ENCODE measurements at places on chromosomes 4 and X.

DNA sequence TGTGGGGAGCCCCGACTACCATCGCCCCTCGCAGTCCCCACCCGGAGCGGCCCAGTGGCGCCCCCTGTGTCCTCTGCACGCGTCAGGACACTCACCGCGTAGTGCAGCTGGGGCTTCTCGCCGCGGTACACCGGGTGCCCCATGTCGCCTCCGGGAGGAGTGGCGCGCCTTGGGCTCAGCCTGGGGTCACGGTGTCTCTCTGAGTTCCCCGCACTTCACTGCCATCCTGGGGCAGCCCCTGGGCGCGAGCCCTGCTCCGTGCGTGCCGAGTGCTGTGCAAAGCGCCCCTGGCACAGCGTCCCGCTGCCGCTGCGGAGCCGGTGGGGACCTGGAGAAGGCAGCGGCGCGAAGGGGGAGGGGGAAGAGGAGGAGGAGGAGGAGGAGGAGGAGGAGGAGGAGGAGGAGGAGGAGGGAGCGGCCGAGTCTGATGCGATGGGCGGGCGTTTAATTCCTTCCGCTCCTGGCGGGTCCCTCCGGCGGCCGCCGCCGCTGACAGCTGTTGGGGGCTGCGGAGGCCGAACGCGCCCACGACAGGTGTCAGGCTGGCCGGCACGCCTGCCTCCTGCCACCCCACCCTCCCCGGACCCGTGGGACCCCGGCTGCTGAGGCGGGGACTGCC, 134.3 kb downstream of the AMELX start:
- DNase-seq, result peak; percentile 74
- peak overlapping the region; percentile 15 for H3K27ac ChIP-seq
- H3K27me3 ChIP-seq, result no peaks in the 10 kb centered on the region
- H3K4me3 ChIP-seq, result peak overlapping the region; percentile 50
- no peaks in the 10 kb centered on the region for H3K36me3 ChIP-seq
- no peaks in the 10 kb centered on the region for H3K4me1 ChIP-seq

- peaks cover 5% of the 10 kb centered on the region for H3K4me1 ChIP-seq
- H3K36me3 ChIP-seq, result no peaks in the 10 kb centered on the region
- no peak overlapping the region for H3K27ac ChIP-seq
- DNase-seq, result no peak
- H3K27me3 ChIP-seq, result no peaks in the 10 kb centered on the region
Measured at GRCh38 chr4:13399257-13399656, 84.9 kb downstream of the RAB28 start.

DNA sequence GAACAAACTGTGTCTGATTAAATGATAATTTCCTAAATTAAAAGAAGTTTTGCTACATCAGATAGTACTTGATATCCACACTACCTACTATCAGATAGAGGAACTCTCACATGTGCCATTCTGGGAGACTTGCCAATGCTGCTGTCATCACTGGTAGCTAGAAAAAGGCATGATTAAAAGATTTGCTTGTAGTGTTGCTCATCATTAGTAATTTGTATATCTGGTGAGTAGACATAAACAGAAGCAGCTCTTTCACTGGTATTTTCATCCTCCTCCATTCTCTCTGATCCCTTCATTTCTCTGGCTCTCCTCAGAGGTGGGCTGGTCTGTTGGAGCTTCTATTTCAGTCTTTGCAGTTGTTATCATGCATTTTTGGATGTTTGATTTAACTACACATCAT, 56.0 kb downstream of the SPRY1 start:
- no peak overlapping the region for H3K4me3 ChIP-seq
- H3K27ac ChIP-seq, result no peak overlapping the region
- no peak for DNase-seq
- H3K27me3 ChIP-seq, result no peaks in the 10 kb centered on the region

DNA sequence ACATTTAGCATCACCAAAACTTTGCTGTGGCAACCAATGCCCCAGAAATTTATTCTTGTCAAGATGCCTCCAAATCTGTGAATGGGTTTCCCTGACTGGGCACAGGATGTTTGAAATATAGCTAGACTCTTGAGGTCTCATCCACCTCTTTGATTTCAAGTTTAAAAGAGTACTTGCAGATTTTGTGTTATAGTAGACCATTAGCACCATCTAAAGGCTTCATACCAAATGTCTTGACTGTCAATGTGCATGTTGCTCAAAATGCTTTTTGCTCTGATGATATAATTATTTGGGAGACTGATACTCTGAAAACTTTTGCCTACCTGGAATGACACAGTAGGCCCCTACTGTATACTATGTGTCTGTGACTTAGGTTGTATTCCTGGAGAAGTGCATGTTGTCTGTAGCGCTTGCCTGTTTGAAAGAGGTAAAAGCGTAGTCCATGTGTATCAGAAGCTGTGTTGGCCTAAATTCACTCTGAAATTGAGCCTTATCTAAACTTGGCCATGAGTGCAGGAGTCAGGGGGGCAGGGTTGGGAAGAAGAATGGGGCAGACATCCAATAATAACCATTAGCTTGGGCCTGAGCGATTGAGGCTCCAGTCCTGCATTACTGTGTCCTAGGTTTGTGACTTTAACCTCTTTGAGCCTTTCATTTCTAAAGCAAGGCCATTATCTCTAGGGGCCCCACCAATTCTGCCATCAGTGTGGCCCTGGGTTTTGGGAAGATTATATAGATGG, 33.8 kb downstream of the NDP start:
- no peaks in the 10 kb centered on the region for H3K36me3 ChIP-seq
- no peaks in the 10 kb centered on the region for H3K4me1 ChIP-seq
- no peak overlapping the region for H3K4me3 ChIP-seq
- no peak overlapping the region for H3K27ac ChIP-seq
- H3K27me3 ChIP-seq, result no peaks in the 10 kb centered on the region
- no peak for DNase-seq

DNA sequence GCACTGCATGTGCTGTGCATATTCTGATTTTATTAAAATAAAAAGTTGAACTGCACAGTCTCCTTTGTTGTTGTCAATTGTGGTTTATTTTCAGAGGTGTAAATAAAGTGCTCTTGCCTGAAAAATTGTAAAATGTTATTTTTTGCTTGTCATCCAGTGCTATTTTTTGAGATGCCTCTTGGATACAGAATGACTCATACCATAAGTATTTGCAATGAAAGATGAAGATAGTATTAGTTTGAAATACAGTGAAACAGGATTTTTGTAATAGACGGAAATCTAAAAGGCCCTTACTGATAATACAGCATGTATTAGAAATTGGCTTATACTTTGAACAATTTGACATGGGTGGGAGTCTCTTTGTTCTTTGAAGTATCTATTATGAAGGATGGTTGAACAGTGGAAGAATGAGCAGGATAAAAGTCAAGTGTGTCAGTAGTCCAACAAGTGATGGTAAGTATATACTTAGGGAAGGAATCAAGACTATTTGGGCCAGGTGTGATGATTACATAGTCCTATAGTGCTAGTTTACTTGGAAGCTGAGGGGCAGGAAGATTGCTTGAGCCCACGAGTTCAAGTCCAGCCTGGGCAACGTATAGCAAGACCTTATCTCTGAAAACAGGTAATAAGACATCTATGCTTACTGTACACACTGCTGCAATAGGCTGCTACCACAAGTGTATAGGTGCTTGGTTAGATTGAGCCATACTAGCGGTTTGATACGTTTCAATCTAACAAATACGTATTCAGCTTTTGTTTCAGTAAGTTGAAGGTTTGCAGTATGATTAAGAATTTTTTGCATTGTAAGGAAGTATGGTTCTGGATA, 16.4 kb downstream of the DDX3X start:
- H3K27ac ChIP-seq, result no peak overlapping the region
- no peak overlapping the region for H3K4me3 ChIP-seq
- peaks cover 42% of the 10 kb centered on the region for H3K36me3 ChIP-seq
- no peaks in the 10 kb centered on the region for H3K27me3 ChIP-seq

DNA sequence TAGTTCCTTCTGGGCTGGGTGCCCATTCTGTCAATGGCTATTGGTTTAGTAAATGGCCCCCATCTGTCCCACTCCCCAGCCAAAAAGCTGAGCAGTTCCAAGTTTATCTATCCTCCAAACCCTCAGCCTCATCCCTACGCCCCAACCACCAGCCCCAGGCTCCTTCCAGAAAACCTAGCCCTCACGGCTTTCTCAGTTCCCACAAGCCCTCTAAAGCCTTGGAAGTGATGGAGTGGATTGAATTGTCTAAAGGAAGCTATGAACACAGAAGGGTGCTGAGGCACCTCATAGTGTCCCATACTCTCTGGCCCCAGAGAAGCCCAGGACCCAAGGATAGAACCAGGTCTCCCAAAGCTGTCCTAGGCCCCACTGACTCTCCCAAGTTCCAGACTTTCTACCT, 75.6 kb upstream of the EFNB1 start:
- no peak overlapping the region for H3K27ac ChIP-seq
- DNase-seq, result no peak
- H3K36me3 ChIP-seq, result no peaks in the 10 kb centered on the region
- no peak overlapping the region for H3K4me3 ChIP-seq
- no peaks in the 10 kb centered on the region for H3K27me3 ChIP-seq
- H3K4me1 ChIP-seq, result no peaks in the 10 kb centered on the region

DNA sequence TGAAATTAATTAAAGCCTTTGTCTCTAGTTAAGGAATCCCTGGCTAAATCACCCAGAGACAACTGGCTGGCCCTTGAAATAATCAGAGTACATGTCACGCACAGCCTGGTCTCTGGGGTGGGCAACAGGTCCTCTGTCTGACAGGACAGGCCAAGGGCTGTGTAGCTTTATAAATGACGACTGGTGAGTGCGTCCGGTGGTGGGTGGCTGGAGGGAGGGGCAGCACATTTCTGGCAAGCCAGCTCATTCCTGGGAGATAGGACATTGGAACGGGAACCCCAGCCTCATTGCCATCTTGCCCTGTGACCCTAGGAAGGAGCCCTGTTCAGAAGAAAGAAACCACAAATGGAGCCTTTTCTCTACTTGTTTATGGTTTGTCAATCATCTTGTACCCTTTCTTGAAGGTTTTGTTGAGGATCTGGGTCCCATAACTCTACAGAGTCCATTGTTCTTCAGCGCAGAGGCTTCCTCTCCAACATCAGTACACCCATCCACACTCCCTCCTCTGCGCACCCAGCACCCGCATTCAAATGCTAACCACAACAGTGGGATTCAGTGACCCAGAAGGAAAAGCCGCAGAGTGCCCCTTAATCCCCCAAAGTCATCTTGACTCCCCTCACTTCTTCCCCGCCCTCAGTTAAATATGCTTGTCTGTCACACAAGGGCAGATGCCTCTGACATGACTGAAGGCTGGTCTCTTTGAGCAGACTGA, 368.1 kb downstream of the UNC5C start:
- no peak for DNase-seq
- no peaks in the 10 kb centered on the region for H3K4me1 ChIP-seq
- H3K36me3 ChIP-seq, result no peaks in the 10 kb centered on the region
- no peak overlapping the region for H3K4me3 ChIP-seq
- H3K27ac ChIP-seq, result no peak overlapping the region

GRCh38 chr4:14452001-14452400, 550.3 kb upstream of the CPEB2 start:
- no peak for DNase-seq
- H3K27me3 ChIP-seq, result no peaks in the 10 kb centered on the region
- H3K27ac ChIP-seq, result no peak overlapping the region
- H3K4me3 ChIP-seq, result no peak overlapping the region
- H3K4me1 ChIP-seq, result no peaks in the 10 kb centered on the region
- H3K36me3 ChIP-seq, result no peaks in the 10 kb centered on the region

DNA sequence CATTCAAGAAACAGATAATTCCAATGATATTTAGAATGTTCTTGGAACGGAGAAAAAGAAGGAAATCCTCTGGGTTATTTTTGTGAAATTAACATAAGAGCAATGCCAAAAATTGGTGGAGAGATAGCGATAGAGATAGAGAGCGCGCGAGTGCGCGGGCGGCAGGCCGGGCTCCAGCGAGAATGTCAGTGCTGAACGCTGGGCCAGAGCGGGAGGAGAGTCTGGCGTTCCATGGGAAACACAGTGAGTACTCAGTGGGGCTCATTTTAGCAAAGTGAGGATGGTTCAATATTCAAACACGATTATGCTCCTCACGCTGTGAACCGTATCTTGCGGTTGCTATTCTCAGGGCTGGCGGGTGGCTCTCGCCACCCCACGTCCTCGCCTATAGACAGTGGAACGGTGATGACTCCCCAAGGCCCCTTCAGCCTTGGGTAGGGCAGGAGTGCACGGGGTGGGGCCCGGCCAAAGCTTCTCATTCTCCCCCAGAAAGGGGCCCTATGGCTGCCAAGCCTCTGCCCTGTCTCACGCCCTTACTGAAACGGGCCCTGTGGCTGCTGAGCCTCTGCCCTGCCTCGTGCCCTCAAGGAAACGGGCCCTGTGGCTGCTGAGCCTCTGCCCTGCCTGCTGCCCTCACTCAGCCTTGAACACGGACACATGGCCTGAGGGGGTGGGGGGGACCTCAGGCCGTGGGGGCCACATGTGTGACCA, 16.9 kb downstream of the CPLX1 start:
- no peak overlapping the region for H3K4me3 ChIP-seq
- H3K36me3 ChIP-seq, result no peaks in the 10 kb centered on the region
- peaks cover 4% of the 10 kb centered on the region for H3K4me1 ChIP-seq
- peak; percentile 46 for DNase-seq
- no peak overlapping the region for H3K27ac ChIP-seq
- H3K27me3 ChIP-seq, result peaks cover 36% of the 10 kb centered on the region

- no peak for DNase-seq
- H3K27me3 ChIP-seq, result no peaks in the 10 kb centered on the region
- H3K4me1 ChIP-seq, result no peaks in the 10 kb centered on the region
- no peaks in the 10 kb centered on the region for H3K36me3 ChIP-seq
- no peak within 1 kb of the TSS for H3K4me3 ChIP-seq
- H3K27ac ChIP-seq, result no peak within 1 kb of the TSS
Measured at GRCh38 chr4:165053645-165054044, at the start of gene TRIM75. Gene TRIM75 (plus strand): TSS chr4:165053866. CDS start chr4:165059148, 5,282 bp downstream.

- no peak overlapping the region for H3K4me3 ChIP-seq
- H3K36me3 ChIP-seq, result peaks cover 15% of the 10 kb centered on the region
- no peaks in the 10 kb centered on the region for H3K4me1 ChIP-seq
- H3K27ac ChIP-seq, result no peak overlapping the region
Measured at GRCh38 chr4:1928356-1929239, 57.4 kb downstream of the NSD2 start.

DNA sequence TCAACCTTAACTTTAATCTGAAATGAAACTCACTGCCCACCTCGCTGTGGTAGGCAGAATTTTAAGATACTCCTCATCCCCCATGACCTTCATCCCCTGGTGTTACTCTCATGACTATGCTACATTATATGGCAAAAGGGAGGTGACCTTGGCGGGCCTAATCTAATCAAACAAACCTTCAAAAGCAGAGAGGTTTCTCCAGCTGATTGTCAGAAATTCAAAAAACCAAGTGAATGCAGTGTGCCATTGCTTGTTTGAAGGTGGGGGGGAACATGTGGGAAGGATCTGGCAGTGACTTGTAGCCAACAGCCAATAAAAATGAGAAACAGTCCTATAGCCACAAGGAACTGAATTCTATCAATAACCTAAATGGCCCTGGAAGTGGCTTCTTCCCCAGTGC, 48.5 kb downstream of the KLHL8 start:
- H3K4me3 ChIP-seq, result no peak overlapping the region
- no peaks in the 10 kb centered on the region for H3K4me1 ChIP-seq
- H3K27me3 ChIP-seq, result no peaks in the 10 kb centered on the region
- no peak overlapping the region for H3K27ac ChIP-seq

DNA sequence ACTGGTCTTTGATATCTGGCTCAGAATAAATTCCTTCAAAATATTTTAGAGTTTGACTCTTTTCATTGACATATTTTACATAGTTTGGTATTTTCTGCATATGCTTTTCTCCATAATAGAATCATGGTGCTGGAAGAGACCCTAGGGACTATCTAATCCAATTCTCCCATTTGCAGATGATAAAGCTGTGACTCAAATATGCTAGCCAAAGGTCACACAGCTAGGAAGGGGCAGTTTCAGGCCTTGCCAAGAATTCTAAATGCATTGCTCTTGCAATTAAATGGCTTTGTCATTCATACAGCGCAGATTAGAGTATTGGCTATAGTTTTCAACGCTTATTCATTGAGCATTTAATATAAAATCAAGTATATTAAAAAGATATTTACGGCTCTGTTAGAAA, 374.1 kb upstream of the RASGEF1B start:
- H3K36me3 ChIP-seq, result no peaks in the 10 kb centered on the region
- DNase-seq, result no peak
- no peak overlapping the region for H3K4me3 ChIP-seq
- no peaks in the 10 kb centered on the region for H3K4me1 ChIP-seq
- no peak overlapping the region for H3K27ac ChIP-seq
- no peaks in the 10 kb centered on the region for H3K27me3 ChIP-seq
